Stimulated activated CD4-positive, alpha-beta T cell treated with anti-CD3 and anti-CD28 coated beads, Interleukin-15, amount 100 ng/mL, for 1 hour (primary cell): ENCODE measurements at places on chromosomes 6 and 20.

- DNase-seq: no peak
Observed at GRCh38 chr20:32632461-32633354, 41.0 kb downstream of the C20orf203 start.

DNA sequence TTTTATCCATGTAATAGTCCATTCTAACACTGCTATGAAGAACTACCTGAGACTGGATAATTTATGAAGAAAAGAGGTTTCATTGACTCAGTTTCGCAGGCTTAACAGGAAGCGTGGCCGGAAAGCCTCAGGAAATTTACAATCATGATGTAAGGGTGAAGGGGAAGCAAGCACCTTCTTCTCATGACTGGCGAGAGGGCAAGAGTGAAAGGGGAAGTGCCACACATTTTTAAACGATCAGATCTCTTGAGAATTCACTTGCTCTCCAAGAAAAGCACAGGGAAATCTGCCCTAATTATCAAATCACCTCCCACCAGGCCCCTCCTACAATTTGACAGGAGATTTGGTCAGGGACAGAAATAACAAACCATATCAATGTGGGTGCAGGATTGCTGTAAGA is 859.7 kb downstream of the EPHA7 start:
- DNase-seq: no peak

DNA sequence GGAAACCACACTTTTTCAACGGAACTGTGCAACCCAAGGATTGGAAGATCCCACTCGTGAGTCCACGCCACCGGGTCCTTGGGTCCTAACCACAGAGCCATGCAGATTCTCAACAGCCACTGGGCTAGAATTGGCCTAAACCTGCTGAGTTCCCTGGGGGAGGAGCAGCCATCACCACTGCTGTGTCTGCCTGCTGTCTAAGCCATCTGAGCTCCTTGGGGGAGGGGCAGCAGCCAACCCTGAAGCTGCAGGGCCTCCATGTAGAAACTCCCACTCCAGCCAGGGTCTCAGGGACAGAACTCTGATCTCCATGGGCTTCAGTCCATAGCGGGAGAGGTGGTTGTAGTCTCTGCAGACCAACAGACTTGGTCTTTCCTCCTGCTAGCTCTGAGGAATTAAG is 154.6 kb upstream of the VGLL2 start:
- DNase-seq: no peak

DNA sequence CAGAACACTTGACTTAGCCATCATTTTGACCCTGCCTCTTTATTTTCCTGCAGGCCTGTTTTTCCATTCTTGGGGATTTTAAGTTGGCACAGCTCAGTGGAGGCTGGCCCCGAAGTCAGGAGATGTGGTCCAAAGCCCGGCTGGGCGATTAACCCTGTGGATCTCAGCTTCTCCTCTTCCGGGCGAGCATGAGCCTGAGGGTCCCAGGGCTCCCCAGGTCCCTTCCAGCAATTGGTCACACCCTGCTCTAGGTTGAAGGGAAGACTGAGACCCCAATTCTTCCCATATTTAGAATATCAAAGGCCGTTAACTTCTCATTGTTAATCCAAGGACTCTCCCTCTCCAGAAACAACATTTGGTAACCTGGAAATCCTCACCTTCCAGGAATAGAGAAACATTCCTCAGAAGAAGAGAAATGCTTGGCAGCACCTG is 2.3 kb downstream of the THBS2 start:
- DNase-seq: no peak

DNA sequence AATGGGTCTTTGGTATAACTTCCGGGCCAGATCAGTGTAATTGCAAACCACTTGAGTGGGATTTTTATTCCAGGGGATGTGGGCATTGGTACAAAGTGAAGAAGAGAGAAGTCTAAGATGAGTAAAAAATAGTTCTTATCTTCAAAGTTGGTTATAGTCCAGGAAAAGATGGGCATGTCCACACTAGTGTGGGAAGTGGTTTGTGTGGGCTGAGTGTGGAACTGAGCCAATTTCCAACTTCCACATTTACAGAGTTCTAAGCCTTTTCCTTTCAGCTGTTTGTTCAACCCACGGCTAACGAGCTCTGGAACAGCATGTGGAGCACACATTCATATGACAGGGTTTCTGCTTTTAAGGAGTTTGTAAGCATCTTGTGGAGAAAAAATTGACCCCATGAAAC is 72.3 kb upstream of the IFNGR1 start:
- DNase-seq: no peak

GRCh38 chr6:129711271-129711631 is 1.3 kb upstream of the ARHGAP18 start:
- no peak for DNase-seq

DNA sequence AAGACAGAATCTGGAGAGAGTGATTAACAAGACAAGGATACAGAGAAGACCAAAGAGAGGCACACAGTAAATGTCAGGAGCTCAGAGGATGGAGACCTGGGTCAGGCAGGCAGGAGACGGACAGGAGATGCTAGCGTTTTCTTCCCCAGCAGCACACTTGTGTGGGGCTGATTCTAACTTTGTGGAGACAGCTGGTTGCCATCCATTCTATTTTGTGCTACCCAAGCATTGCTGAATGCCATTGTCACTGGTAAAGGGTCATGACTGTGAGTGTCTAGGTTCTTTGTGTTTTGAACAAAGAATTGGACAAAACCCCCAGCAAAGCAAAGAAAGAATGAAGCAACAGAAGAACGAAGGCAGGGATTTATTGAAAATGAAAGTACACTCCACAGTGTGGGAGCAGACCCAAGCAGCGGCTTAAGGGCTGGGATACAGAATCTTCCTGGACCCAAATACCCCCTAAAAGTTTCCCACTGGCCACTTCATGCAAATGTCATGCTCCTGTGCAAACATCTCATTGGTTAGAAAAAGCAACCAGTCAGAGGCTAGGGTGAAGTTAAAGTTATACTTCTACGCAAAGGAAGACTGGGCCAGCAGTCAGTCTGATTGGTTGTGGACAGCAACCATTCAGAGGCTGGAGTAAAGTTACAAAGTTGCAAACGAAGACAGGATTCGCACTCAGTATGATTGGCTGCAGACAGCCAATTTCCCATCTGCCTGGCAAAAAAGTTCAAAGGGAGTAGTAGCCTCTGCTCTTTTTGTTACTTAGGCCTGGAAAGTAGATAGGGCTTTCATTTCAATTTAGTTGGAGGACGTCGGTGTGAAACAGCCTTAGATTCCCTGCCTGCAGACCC is 17.5 kb downstream of the PTK7 start:
- no peak for DNase-seq

DNA sequence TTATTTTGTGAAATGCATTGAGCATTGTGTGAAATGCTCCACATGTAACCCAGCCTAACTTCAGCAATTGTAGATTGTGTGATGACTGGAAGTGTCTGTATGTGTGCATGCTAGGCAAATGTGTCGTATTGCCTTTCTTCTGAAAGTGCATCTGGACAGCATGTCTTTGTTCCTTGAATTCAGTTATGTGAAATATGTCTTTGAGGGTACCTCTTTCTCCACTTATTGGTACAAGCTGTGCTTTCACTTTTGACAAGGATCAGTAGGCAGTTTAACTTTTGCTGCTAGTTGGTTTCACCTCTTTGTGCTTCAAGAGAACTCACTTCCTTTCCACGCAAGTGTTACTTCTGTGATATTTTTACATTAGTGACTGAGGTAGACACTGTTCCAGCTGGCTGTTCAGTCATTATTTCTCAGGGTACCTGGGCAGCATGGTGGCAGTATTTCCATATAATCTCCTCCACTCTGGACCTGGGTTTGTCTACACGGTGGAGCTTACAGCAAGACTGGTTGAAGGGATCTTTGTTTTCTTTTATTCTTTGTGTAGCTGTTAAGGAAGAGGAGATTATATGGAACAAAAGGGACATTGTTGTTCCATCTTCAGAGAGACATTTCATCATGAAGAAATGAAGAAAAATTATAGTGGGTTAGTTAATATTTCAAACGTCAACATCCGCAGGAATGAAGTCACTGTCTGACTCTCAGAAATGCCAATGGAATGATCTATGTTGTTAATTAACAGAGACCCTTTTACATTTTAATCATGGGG is 175.4 kb downstream of the UTRN start:
- DNase-seq: no peak

DNA sequence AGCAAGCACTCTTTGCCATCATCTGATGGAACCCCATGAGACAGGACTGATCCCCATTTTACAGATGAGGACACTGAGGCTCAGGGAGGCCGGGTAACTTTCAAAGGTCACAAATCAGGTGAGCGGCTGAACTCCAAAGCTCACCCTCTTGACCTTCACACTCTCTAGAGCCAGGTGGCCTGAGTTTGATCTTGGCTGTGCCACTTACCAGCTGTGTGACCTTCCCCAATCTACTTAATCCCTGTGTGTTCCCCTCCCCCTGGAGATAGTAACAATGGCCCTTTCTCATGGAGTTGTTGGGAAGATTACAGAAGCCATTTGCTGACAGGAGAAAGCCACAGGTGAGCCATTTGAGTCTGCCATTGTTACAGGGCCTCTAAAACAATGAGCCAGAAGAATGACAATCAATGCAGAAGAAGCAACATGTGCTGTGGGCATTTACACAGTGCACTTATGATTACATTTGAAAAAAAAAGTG is 34.5 kb downstream of the BMP7 start:
- no peak for DNase-seq

DNA sequence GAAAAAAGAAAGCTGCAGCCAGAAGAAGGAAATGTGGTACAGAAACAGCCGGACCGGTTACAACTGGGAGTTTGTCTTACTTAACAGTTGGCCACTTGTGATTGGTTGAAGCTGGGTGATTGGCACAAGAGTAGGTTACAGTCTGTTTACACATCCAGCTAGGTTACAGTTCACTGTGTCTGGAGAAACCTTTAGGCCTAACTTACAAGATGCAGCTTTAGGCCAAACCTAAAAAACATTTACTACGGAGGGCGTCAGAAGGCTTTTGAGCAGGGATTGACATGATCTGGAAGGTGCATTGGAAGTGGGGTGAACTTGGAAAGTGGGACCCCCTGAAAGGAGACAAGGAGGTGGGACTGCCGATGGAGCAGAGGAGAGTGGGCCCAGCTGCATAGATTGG is 122.3 kb downstream of the BANF2 start:
- no peak for DNase-seq

DNA sequence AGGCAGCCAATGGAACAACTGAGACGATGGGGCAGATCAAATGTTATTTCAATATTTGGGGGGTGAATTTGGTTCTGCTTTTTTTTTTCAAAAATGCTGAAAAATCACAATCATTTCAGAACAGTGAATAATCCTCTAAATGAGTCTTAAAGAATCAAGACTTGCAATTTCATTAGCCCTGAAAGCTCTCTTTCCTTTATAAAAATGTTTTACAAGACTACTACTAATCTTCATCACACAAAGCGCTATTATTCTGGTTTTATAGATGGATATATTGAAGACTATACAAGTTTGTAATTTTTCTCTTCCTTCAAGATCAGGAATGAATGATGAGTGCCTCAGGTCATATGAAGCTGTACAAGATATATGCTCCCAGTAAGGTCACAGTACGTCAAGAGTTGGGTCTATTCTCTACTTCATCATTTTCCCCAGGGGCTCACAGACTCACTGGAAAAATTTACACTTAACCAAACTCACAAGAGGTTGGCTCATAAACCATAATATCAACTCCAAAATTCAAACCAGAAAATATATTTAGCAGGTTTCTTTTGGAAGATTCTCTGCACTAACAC is 19.5 kb downstream of the RNF24 start:
- DNase-seq: no peak

DNA sequence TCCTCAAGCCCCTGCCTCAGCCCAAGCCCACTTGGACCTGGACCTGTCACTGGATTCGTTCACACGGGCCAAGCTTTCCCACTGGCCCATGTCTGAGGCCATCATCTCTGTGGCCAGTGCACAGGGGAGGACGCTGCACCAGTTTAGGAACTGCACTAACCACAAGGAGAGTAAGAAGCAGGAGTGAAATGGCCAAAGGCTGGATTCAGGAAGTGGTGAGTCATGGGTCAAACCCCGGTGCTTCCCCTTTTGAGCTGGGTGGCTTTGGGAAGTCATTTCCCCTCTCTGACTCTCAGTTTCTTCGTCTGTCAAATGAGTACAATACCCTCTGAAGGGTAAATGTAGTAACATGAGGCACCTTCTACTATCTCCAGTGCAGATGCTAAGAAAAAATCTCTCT is 87.9 kb downstream of the CD40 start:
- no peak for DNase-seq

GRCh38 chr6:161029195-161029809 is 37.7 kb downstream of the MAP3K4 start:
- DNase-seq: no peak

GRCh38 chr20:45337367-45338120 is 10.7 kb downstream of the SDC4 start:
- no peak for DNase-seq

DNA sequence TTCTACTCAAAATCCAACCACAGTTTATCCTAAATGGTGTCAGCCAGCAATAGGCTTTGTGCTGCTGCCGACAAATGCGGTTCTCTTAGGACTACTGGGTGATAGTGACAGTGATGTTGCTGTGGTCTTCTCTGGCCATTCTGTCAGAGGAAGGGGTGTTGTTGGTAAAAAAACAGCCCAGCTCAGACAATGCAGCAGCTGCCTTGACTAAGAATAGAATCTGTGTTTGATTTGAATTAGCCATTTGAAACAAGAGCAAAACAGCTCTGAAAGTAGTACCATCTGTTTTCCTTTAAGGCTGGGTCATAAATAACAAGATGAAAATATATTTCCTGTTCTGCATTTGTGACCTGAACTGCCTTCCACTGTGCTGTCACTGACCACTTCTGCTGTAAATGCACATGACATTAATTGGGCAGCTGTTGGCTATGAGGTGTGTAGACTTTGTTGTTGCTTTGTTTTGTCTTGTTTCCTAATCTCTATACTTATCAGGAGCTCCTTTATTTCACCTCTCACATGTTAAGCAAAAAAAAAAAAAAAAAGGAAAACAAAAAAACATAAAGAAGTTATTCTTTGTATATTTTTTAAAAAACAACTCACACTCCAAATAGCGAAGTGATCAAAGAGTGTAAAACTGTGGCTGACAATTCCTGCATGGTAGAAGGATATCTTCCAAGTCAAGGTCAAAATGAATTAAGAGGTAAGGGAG is 497.8 kb upstream of the ARID1B start:
- no peak for DNase-seq

- DNase-seq: no peak
Observed at GRCh38 chr6:128641703-128642102, 121.3 kb upstream of the PTPRK start.

GRCh38 chr20:38604873-38605303 is 3.3 kb downstream of the ARHGAP40 start:
- no peak for DNase-seq

DNA sequence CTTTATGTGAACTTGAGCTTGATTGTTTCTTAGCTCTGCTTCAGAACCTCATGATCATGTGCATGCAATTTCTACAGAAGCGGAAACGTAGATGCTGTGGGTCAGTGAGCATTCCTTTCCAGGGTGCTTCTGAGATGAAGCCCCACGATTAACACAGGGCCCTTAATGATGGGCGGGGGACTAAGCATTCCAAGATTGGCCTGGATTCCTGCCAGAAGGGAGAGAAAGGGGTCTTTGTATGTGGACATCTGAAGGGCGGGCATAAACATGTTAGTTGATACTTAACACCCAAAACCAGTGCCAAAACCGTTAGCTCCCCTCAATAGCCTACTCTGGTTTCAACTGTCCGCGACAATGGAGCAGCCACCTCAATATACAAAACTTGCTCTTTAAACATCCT is 46.9 kb upstream of the POU3F2 start:
- DNase-seq: no peak

GRCh38 chr6:32081168-32081990 is 27.8 kb downstream of the TNXB start:
- no peak for DNase-seq
